ENCODE measurements at places on chromosomes 1 and 21.

GRCh38 chr1:94790246-94790645 lies 29.9 kb upstream of the SLC44A3 start:
- DNase-seq, result no peak

GRCh38 chr1:231385416-231385748 lies 36.7 kb downstream of the EGLN1 start:
- DNase-seq, result no peak

DNA sequence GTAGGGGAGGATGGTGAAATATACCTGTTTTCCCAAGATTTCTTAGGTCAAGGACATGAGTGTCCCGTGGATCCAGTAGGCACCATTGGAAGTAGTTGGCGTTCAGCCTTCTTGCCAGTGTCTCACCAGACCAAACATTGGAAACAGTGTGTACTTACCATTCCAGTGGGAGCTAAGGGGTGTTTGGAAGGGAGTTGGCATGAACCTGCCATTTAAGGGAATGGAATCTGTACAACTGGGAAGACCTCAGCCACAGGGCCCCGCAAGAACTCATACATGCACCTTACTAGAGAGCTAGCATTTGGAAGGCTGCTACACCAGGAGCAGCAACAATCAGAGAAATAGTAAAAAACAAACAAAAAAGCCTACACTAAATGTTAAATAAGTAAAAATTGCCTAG lies 12.7 kb downstream of the ATP5PF start:
- no peak for DNase-seq

- DNase-seq, result no peak
Measured at GRCh38 chr1:66873111-66873510, 51.5 kb downstream of the DNAI4 start.

DNA sequence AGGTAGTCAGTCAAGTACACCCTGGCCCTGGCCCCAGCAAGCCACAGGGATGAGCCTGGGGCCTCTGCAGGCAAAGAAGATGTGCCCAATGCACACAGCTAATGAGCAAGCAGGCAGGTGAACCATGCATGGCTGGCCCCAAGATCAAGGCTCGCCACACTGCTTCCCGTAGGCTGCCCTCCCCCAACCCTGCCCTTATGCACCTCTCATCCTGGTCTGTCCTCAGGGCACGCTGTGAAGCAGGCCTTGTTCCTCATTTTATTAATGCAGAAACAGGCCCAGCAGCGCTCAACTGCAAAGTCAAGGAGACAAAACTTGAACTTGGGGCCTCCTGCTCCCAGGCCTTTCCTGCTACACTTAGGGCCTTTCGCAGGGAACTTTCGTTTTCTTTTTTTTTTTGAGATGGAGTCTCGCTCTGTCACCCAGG lies 35.6 kb upstream of the ID3 start:
- no peak for DNase-seq

GRCh38 chr1:185373813-185374529 lies 56.9 kb upstream of the IVNS1ABP start:
- DNase-seq, result peak; percentile 19

GRCh38 chr1:181777812-181778211 lies 283.7 kb downstream of the ZNF648 start:
- no peak for DNase-seq

DNA sequence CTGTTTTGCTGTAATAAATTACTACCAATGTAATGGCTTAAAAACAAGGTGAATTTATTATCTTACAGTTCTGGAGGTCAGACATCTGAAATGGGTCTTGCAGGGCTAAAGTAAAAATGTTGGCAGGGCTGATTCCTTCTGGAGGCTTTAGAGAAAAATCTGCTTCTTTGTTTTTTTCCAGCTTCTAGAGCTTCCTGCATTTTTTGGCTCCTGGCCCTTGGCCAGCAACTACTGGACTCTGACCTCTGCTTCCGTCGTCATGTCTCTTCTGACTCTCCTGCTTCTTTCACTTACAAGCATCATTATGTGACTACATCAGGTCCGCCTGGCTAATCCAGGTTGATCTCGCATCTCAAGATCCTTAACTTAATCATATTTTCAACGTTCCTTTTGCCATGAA lies 350.9 kb downstream of the S1PR1 start:
- DNase-seq, result no peak

GRCh38 chr21:44711327-44712202 lies at the start of gene TSPEAR:
TSS of gene TSPEAR (minus strand) at chr21:44711572. CDS start at chr21:44711514, 58 bp downstream.
- DNase-seq, result no peak

DNA sequence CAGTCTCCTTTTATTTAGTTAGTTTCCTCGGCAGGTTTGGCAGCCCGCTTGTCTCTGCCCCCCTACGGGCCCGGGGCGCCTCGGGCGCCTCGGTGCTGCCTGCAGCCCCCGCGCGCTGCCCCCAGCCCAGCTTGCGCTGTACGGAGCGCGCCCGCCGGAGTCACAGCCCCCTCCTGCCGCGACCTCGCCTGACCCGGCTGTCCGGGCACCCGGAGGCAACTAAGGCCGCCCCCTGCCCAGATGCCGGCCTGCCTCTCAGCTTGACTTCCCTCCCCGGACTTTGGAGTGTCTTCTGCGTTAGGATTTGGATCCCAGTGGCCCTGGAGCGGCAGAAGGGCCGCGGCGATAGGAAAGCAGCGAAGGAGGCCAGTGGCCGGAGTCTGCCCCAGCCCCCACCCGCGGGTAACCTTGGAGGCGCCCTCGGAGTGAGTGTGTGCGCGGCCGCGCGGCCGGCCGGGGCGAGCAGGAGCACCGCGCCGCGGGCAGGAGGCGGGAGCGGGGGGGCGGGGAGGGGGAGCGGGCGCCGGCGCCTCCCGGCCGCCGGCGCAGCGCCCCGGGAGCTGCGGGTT lies 7.6 kb downstream of the CDKN2C start:
- peak; percentile 38 for DNase-seq

- DNase-seq, result peak; percentile 43
Measured at GRCh38 chr1:207499573-207499972, 3.6 kb downstream of the CR1 start.

- DNase-seq, result no peak
Measured at GRCh38 chr1:192713921-192714320, 78.0 kb downstream of the RGS13 start.

DNA sequence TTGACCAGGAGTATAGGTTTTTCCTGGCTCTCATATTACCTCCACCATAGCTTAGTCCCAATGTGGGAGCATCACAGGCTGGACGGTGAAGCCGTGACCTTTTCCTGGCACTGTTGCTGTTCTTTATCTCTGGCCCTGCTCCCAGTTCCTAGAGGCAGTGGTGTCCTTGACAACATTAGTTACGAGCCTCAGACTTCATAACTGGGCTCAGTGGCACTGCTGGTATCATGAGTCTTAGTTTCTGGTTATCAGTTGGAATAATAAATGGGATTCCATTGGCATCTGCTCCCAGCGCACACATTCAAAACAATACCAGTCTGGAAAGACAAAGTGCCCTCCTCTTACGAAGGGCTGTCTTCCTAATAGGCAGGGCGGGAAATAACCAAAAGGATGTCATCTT lies 8.0 kb downstream of the RNPEP start:
- DNase-seq, result no peak

DNA sequence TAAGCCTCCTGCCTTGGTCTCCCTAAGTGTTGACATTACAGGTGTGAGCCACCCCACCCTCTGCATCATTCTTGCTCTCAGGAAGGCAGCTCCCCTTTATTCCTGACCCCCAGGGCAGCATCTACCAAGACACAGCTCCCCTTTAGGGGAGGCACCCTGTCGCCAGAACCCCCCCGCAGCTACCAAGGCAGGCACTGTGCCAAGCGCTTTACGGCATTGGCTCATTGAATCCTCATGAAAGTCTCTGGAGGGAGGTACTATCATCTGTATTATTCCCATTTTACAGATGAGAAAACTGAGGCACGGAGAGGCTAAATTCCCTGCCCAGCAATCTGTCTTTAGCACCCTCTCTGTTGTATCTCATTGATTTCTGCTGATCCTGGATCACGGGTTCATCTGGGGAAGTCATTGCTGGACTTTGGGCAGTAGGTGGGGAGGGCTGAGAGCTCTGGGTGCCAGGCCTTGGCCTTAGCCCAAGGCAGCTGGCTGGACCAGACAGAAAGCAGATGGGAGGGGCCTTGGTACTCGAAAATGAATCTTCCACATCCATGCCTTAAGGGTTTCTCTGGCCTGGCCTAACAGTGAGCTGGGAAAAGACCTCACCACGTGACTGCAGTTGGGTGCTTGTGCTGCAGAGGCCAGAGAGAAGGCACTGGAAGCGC lies 5.9 kb downstream of the PLOD1 start:
- DNase-seq, result peak; percentile 41

- DNase-seq, result peak; percentile 36
Measured at GRCh38 chr21:34333121-34333739, 30.6 kb upstream of the KCNE2 start.

DNA sequence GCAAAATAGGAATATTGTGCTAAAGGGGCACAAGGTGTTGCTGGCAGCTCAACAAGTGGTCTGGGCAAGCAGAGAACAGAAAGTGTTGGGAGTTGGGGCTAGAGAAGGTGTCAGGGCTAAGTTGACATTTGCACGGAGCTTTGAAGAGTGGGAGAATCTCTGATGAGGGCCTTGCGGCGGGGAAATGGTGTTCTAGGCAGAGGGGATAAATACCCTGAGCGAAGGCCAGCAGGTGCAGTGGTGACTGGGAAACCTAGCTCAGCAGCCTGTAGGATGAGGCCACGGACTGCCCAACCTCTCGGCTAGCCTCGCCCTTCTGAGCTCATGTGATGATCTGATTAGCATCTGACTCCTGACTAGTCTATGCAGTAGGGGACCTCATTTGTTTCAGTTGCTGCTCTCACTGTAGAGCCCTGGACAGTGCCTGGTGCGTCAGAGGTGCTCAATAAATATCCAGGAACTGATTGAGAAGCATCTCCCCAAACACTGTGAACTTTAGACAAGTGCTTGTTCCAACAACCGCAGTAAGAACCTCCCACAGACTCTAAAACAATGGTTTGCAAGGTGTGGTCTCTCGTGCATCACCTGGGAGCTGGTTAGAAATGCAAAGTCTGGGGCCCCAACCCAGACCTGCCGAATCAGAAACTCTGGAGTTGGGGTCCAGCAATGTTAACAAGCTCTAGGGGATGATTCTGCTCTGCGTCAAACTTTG lies 1.0 kb upstream of the FOXO6 start:
- no peak for DNase-seq

DNA sequence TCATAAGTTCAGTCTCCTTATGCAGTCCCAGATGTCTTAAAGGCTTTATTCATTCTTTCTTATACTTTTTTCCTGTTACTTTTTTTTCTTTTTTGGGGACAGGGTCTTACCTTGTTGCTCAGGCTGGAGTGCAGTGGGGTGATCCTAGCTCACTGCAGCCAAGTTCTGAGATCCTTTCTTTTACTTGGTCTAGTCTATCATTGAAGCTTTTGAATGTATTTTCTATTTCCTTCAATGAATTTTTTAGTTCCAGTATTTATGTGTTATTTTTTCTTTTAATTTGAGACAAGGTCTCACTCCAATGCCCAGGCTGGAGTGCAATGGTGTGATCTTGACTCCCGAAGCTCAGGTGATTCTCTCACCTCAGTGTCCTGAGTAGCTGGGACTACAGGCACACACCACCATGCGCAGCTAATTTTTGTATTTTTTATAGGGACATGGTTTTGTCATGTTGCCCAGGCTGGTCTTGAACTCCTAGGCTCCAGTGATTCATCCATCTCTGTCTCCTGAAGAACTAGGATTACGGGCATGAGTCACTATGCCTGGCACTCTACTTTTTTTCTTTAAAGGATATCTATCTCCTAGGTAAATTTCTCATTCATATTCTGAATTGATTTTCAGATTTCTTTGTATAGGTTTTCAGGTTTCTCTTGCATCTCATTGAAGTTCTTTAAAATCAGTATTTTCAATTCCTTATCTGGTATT lies 26.1 kb upstream of the GTF2B start:
- DNase-seq, result no peak

DNA sequence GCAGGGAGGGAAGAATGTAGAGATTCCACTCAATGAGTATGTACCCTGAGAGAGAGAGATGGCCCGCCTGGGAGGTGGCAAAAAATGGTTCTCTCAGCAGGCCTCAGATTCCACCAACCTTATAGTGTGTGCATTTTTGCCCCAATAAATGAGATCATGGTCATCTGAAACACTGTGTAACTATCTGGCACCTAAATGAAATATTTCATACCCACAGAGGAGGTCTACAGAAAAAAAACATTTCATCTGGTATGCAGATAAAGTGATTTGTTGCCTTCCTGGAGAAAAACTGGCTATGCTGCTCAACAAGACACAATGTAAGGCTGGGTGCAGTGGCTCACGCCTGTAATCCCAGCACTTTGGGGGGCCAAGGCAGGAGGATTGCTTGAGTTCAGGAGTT lies 4.9 kb downstream of the TMCO2 start:
- DNase-seq, result no peak

DNA sequence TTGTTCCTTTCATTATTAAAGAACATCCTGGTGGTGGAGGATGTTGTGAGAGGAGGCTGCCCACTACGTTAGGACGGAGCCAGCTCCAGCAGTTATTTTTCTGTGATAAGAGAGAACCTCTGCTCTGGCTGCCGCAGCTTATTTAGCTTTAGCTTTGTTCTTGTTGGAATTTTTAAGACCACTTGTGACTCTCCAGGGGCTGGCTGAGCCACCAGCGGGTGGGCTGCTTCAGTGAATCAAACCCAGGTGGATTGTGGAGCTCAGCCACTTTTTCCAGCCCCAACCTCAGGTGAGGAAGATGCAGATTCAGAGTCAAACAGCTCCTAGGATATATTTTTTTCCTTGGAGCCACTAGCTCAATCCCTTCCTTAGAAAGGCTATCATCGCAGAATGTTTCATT lies 83.1 kb upstream of the CTTNBP2NL start:
- DNase-seq, result no peak

- DNase-seq, result no peak
Measured at GRCh38 chr1:216937491-216937890, 214.3 kb upstream of the ESRRG start.

DNA sequence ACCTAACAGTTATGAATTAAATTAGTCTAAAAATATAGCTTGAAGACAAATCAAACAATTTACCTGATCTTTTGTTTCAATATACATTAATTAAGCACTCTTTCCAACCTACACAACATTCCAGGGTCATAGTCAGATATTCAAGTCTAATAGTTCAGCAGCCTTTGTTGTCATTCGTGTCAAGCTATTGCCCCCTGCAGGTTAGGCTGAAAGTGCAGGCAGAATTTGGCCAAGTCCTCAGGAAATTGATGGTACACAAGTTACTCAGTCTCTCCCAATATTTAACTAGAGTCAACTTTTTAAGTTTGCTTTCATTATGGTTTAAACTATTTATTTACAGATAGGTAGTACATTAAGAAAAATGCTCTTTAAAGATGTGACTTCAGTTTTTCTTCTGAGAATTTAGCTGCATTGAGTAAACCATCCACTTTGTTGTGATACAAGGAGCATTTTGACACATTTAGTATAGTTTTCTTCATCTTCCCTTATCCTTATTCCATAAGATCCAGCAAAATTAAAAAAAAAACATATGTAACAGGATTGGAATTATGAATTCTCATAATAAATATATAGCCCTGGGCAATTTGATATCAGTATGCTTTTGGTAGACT lies 130.3 kb upstream of the DPYD start:
- DNase-seq, result peak; percentile 75

- DNase-seq, result no peak
Measured at GRCh38 chr1:149929856-149930255, 2.3 kb upstream of the SF3B4 start.

- DNase-seq, result no peak
Measured at GRCh38 chr1:177969109-177969508, 749 bp downstream of the SEC16B start.

GRCh38 chr1:151222130-151222529 lies 23.8 kb downstream of the PIP5K1A start:
- peak; percentile 19 for DNase-seq
